ENCODE measurements at places on chromosomes 11 and 22. TPM values are rescaled to one million over a fixed set of nuclear protein-coding genes. Genes with fewer than 3 reads are reported as not detected.

- no peaks in the 10 kb centered on the region for H3K4me1 ChIP-seq
- no peaks in the 10 kb centered on the region for H3K36me3 ChIP-seq
- H3K27me3 ChIP-seq = peaks cover 16% of the 10 kb centered on the region
- no peak for DNase-seq
Observed at GRCh38 chr22:48536541-48537342, 1290.9 kb downstream of the BRD1 start.

DNA sequence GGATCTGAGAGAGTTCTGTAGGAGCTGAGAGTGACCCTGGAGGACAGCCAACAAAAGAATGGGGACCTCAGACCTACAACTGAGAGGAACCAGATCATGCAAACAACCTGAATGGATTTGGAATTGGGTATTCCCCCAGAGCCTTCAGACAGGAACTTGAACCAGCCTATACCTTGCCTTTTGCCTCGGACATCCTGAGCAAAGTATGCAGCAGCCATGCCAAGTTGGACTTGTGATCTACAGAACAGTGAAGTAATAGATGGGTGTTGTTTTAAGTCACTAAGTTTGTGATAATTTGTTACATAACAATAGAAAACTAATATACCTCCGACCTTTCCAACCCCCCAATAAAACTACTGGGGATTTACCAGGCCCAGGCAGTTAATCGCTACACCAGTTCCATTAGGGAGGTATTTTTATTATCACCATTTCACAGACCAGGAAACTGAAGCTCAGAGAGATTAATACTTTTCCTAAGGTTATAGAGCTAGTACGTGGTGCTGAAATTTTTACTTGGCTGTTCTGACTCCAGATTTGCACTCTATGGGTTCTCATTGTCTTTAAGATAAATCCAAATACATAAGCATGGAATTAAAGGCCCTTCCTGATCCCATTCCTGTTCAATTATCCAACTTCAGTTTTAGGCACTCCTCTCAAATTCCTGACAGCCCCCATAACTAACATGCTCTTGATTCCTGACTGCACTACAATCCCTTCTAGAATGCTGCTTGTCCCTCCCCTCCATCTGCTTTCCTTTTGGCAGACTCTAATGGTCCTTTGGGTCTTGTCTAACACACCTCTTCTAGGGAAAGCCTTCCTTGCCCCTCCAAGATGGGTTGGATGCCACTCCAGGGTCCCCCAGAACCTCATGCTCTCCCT is 1.7 kb upstream of the RASSF10 start:
- H3K27me3 ChIP-seq = no peaks in the 10 kb centered on the region
- peak overlapping the region; percentile 78 for H3K4me3 ChIP-seq
- no peaks in the 10 kb centered on the region for H3K36me3 ChIP-seq
- H3K4me1 ChIP-seq = no peaks in the 10 kb centered on the region
- H3K27ac ChIP-seq = peak overlapping the region; percentile 33
- DNase-seq = no peak

Gene GAL3ST1
- total RNA-seq = 1.3 TPM

- no peaks in the 10 kb centered on the region for H3K36me3 ChIP-seq
- no peak overlapping the region for H3K4me3 ChIP-seq
- no peaks in the 10 kb centered on the region for H3K27me3 ChIP-seq
- no peaks in the 10 kb centered on the region for H3K4me1 ChIP-seq
- no peak for DNase-seq
Observed at GRCh38 chr11:126839496-126839895, 161.1 kb downstream of the KIRREL3 start.

DNA sequence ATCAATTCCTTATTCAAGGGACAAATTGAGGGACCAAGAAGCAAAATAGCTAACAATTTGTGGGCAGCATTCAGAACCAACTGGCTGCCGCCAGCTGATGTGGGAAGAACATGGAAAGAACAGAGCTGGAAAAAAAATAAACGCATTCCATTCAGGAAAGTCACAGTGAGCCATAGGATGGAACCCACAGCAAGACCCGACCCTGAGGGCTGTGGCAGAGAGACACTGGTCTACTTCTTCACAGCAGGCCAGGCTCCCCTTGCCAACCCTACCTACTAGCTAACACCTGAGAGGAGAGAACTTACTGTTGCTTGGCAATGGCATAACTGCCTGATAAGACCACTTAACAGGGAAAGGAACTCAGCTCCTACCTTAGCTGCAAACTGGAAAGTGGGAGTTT is 123.5 kb upstream of the APOA1 start:
- no peaks in the 10 kb centered on the region for H3K27me3 ChIP-seq
- H3K4me1 ChIP-seq = peaks cover 3% of the 10 kb centered on the region

DNA sequence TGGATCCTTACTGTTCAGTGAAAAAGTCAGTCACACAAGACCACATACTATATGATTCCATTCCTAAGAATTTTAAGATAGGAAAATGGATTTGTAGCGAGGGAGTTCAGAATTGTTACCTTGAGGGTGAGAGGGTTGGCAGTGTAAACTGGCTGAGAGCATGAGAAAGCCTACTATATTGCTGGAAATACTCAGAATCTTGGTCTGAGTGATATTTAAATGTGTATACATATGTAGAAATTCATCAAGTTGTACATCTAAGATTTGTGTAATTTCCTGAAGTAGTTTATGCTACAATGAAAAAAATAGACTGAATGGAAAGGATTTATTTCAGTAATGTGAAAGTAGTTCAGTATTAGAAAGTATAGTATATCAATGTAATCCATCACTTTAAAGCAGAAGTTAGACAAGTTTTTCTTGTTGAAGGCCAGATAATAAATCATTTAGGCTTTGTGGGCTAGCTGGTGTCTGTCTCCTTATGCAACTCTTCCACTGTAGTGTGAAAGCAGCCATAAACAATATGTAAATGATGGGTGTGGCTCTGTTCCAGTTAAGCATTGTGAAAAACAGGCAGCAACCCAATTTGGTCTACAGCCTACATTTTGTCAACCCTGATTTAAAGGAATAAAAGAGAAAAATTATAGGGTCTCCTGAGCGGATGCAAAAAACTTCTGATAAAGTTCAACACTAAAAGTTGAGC is 127.2 kb upstream of the THY1 start:
- no peaks in the 10 kb centered on the region for H3K36me3 ChIP-seq
- no peaks in the 10 kb centered on the region for H3K4me1 ChIP-seq
- H3K27ac ChIP-seq = no peak overlapping the region
- DNase-seq = no peak
- H3K4me3 ChIP-seq = no peak overlapping the region

GRCh38 chr11:93908689-93909088 is 58.3 kb upstream of the VSTM5 start:
- DNase-seq = no peak
- no peaks in the 10 kb centered on the region for H3K27me3 ChIP-seq
- H3K36me3 ChIP-seq = no peaks in the 10 kb centered on the region
- no peak overlapping the region for H3K4me3 ChIP-seq
- H3K27ac ChIP-seq = no peak overlapping the region
- no peaks in the 10 kb centered on the region for H3K4me1 ChIP-seq

GRCh38 chr22:17853073-17853472 is 78.8 kb upstream of the BID start:
- no peaks in the 10 kb centered on the region for H3K4me1 ChIP-seq
- no peaks in the 10 kb centered on the region for H3K36me3 ChIP-seq
- no peaks in the 10 kb centered on the region for H3K27me3 ChIP-seq
- no peak overlapping the region for H3K27ac ChIP-seq
- H3K4me3 ChIP-seq = no peak overlapping the region
- DNase-seq = no peak

DNA sequence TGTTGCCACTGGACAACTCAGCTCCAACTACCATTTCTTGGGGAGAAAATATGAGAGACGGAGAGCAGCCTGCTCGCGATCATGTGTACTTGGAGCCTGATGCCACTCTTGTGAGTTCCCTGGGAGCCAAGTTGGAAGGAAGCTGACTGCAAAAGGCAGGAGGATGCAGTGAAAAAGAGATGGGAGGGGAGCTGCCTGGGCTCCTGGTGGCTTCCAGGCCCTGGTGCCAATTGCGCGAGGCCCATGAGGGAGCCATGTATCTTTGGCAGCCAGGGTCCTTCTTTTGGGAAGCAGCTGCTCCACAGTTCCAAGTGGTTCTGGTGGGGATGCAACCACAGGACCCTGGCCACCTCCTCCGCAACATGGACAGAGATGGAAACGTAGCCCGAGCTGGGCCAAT is 11.1 kb downstream of the C11orf91 start:
- peaks cover 15% of the 10 kb centered on the region for H3K4me1 ChIP-seq
- H3K27ac ChIP-seq = peak overlapping the region; percentile 96

Gene OR4D5
- total RNA-seq = not detected

DNA sequence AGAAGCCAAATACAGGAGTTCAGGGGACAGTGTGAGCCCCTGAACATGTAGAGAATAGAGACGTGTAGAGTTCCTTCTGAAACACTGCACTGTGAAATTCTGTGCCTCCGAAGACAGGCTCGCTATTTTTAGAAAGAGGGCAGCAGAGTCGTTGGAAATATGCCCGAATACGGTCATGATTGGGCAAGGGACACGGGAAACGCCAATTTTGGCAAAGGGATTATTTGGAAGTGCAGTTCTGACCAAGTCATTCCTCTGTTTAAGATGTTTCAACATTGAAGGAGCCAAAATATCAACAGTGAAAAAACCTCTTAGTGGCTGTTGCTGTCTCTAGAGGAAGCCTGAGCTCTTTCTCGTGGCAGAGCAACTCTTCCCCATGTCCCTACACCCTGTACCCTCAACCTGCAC is 9.5 kb upstream of the CBX6 start:
- peak overlapping the region; percentile 84 for H3K27ac ChIP-seq
- peak overlapping the region; percentile 5 for H3K4me3 ChIP-seq
- H3K27me3 ChIP-seq = no peaks in the 10 kb centered on the region
- peaks cover 14% of the 10 kb centered on the region for H3K4me1 ChIP-seq
- DNase-seq = peak; percentile 75

Gene DDI1
- total RNA-seq = not detected
